ENCODE measurements at places on chromosomes 4 and X.

DNA sequence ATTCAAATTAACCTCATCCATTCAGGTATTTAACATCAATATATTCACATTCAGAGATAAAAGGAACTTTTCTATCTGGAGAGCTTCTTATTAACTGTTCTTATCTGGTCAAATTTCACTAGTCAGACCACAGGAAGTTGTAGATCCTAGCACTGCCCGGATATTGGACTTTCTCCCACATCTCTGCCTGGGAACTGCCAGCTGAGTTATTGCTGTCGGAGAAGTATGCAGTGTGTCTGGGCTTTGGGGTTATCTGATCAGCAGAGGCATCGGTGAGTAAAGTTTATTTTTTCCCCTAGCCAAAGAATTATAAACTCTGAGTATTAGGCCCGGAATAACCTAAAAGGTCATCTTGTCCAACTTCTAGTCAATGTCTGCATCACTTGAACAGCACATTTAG, 45.1 kb downstream of the OR13H1 start:
- DNase-seq = no peak

GRCh38 chrX:24148535-24149350, 786 bp upstream of the ZFX start:
- no peak for DNase-seq

DNA sequence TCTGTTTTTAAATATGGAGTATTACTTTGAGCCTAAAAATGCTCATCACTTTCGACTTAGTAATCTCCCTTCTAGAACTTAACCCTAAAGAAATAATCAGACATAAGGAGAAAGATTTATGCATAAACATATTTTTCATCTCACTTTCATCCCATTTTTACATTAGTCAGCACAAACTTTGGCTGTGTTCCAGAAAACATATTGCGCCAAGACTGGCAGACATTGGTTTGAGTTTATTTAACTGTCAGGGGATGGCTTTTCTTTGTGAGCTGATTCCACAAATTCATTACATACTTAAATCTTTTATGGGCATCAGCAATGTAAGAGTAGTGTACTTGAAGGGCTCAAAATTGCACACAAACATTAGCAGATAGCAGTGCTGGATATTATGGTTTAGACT, 23.7 kb downstream of the MAOA start:
- DNase-seq = no peak

GRCh38 chr4:140012688-140013486, 141.1 kb downstream of the MAML3 start:
- DNase-seq = peak; percentile 78

DNA sequence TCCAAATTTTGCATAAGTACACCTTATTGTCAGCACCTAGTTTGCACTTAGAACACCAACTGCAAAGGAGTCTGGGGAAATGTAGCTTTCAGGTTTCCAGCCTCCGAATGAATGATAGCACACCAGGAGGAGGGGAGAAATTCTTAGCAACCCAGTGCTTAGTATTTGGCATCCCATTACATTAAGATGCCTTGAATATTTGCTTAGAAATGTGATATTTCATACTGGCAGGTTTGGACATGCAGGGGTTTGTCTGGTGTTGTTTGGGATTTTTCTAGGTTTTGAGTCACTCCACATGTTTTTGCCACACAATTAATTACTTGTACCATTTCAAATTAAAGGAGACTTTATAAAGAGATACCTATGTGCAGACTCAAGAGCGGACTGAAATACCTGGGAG, 60.3 kb upstream of the CAMK2D start:
- DNase-seq = no peak

- DNase-seq = no peak
Measured at GRCh38 chrX:137032841-137033773, 688 bp downstream of the GPR101 start.

- no peak for DNase-seq
Measured at GRCh38 chr4:185809533-185810071, 2.4 kb downstream of the SORBS2 start.

GRCh38 chrX:28273736-28274135, 292.5 kb upstream of the DCAF8L1 start:
- no peak for DNase-seq

All from non-pigmented ciliary epithelial cell (primary cell).